IPS DF 19.7 (cell line): ENCODE measurements at places on chromosomes 16 and 17.

DNA sequence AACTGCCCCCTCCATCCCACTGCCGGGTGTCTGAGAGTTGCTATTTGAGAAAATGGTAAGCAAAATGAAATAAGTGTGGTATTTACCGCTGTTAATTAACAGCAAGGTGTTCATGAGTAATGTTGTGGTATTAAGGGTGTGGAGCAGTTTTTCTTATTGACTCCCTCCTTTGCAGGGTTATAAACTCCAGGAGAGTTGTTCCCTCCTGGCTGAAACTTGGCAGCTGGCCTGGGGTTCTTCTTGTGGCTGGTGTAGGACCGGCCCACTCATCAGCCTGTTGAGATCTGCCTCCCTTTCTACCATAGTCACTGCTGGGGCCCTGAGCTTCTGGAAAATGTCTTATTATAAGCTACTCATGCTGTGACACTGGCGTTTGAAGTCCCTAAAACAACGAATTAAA, 128.6 kb downstream of the SOX9 start:
- DNase-seq: no peak

DNA sequence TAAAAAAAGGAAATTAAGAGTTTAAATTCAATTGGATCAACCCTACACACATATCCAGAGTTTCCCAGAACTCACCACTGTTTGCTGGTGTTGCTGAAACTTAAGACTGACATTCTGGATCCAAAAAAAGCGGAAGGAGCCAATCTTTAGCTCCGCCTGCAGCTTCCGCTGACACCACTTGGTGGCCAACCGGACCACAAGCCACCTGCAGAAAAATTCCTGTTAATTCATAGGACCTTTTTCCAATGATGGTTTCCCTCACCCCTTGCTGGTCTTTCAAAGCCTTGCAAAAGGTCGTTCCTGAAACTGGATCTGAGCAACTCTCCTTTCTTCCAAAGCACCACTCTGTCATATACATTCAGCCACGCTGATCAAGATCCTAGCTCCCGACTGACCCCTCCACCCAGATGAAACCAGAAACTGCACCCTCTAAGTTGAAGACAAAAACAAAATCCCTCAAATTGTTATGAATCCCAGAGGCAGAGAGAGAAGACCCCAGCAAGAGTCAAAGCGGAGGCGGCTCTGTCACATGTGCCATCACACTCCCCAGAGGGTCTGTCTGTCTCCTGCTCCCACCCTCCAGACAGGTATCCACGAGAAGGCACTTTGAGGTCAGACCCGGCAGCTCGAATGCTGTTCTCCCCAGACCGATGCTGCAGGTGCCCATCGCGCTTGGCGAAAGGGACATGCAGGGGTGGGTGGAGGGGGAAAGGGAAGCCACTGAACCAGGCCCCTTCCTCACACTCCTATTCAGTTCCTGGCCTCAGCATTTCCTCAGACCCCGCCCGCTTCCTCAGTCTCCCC, 773 bp downstream of the BLTP2 start:
- no peak for DNase-seq

DNA sequence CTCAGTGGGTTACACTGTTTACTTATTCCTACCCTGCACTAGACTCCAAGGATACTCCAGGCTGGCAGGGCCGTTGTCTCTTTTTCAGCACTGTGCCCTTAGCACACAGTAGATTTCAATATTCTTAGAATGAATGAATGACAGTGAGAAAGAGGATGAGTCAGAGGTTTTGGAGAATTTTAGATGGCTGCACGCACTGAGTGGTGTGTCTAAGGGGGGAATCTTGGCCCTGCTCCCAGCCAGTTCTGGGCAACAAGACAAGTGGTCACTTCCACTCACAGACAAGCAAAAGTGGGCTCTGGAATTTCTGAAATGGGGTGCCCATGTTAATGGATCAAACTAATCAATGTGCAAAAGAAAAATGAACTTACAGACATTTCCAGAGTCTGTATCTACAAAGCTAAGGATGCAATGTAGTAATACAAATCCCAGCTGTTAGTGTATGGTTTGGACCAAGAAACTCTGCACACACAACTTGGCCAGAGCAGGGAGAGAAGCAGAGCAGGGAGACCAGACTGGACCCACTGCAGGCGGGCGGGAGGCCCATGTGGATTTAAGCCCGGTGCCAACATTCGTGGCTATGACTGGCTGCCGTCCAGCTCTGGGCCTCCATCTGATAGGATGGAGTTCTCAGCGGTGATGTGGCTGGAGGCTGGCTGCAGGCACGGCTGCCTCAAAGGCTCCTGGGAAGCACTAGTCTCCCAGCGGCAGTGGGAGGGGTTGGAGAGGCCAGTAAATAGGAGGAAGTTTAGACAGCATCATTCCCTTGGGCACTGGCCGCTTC, 95.6 kb upstream of the CDYL2 start:
- no peak for DNase-seq

DNA sequence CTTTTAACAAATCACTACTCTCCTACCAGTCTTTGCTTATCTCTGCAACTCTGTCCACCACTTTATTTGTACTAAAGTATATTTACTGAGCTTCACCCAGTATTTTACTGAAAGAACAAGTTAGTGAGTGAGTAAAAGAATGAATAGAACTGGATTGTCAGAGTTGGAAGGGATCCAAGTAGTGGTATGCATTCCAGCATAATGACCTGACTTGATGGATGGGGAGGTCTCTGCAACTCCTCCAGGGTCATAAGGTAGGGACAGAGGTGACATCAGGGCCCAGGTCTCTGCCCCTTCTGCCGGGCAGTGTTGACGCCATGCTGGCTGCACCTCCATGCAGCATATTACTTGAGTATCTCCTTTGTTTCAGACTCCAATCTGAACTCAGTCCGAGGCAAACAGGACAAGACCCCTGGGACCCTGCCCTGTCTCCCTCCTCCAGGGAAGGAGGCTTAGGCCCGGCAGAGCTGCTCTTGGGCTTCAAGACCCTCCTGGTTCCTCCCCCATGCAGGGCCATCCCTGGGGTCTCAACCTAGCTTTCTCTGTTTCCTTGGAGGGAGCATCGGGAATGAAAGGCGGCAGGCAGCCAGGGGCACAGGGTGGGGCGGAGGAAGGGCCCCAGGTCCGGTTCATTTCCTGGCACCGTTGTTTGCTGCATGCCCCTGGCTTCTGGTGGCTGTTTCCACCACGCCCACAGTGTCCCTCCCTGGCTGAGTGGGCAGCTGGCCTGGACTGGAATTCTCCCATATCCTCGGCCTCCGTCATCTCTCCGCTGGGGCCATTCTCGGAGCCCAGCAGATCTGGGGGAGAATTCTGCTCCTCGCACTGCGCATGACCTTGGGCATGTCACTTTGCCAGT, 12.4 kb upstream of the ITGA3 start:
- DNase-seq: no peak

GRCh38 chr17:9615486-9615885, 29.8 kb upstream of the USP43 start:
- DNase-seq: no peak

DNA sequence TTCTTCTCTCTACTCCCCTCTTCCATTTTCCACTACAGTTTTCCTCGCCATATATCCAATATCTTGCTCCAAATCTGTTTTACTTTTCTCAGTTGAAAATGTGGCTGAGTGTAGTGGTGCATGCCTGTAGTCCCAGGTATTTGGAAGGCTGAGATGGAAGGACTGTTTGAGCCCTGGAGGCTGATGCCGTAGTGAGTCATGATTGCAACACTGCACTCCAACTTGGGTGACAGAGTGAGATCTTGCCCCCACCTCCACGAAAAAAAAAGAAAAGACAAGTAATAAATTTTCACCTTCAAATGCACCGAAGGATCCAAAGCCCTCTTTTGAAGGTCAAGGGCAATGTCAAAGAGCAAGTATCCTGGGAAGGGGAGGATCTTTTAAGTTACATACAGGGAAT, 592.3 kb downstream of the TMEM114 start:
- DNase-seq: no peak

GRCh38 chr16:4002121-4002520, 114.1 kb downstream of the ADCY9 start:
- DNase-seq: no peak
